ENCODE measurements at places on chromosomes 16 and 17.

GRCh38 chr17:70654706-70655105 lies 485.4 kb downstream of the KCNJ2 start:
- no peak for DNase-seq

DNA sequence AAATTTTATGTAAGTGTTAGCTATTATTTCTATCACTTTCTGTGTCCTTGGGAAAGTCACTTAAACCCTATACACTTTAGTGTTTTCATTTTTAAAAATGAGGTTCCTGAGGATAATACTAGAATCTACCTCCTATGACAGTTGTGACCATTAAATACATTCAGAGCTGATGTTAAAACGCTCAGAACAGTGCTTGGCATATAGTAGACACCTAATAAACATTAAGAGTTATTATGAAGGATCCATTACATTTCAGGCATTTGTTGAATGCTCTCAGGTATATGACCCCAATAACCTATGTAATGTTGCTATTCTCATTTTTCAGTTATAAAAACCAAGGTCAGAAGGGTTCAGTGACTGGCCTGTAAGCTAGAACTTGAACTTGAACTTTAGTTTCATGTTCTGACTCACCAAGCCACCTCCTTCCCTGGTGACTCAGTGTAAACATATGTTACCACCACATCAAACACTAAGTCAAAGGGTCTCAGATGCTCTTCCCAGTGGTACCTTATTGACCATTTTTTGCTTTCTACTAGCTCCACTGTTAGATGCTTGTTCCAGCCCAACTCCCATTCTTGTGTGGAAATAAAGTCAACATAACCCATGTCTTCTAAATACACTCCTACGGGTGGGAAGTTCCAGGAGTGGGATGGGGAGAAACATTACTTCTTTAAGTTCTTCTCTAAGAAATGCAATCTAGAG lies 47.6 kb downstream of the HSD17B2 start:
- no peak for DNase-seq

- DNase-seq, result peak; percentile 20
These were observed 19.7 kb downstream of the TMEM11 start for GRCh38 chr17:21194226-21194625.

DNA sequence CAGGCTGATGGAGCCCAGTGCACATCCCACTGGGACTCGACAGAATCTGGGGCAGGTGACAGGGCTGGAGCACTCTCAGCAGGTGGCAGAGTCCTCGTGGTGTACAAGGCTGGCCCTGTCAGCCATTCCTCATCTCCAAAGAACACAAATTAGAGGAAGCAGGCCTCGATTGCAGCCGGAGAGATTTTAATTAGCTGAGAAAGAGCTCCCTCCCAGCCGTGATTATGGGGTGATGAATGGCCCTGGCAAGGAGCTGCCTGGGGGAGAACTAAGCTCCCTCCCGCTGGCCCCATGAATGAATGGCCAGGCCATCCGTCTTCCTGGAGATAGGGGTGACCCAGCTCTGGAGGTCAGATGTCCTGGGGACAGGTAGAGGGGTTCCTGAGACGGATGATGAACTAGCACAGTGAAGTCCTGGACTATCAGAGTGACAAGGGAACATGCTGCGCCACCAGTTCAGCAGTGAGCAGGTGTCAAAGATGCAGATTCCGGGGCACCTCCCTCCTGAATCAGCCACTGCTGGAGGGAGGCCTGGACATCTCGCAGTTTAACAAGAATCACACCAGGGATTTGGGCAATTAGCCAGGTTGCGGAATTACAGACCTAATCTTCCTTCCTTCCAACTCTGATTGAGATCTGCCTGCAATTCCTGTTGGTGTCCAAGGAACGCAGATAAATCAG lies 35.5 kb downstream of the PIMREG start:
- DNase-seq, result no peak

GRCh38 chr16:97822-98221 lies 19.8 kb downstream of the MPG start:
- DNase-seq, result no peak

DNA sequence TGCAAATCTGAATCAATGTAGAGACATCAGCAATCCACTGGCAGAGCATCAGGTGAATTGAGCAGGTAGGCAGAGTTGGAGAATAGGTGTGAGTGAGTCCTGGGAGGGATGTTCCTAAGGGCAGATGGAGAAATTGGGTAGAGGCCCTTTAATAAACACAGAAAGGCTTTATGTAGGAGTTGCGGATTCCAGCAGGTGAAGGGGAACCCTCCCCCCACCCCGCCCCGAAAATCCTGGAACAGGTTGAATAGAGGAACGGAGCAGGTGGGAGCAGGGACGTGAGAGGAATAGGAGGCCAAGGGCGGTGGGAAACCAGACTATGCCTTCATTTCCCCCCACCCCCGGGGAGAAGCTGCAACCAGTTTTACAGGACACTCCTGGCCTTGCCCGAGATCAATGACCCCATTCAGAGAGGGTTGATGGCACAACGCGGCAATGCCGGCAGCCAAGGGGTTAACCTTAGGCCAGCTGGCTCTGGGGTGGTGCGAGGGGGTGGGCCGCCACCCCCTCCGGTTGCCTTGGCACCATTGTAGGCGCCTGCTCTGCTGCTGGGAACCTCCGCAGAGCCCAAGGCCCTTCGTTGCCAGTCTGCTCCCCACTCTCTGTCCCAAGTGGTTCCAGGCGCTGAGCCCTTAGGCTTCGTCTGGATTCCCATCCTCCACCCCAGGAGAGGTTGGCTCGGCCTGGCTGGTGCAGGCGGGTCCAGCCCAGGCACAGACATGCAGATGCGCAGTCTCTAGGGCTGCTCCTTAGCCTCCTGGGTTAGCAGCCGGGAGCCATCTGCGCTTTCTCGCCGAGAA lies 814 bp upstream of the RUNDC3A start:
- no peak for DNase-seq

Measured in fibroblast of the conjunctiva (primary cell).